ENCODE measurements at places on chromosomes 6 and 20. TPM values are rescaled to one million over a fixed set of nuclear protein-coding genes. Genes with fewer than 3 reads are reported as not detected.

GRCh38 chr6:112247275-112247674 is 7.1 kb downstream of the LAMA4 start:
- no peak for DNase-seq

GRCh38 chr6:100177956-100178355 is 183.9 kb upstream of the MCHR2 start:
- no peak for DNase-seq

GRCh38 chr6:24378473-24379097 is 20.7 kb upstream of the DCDC2 start:
- DNase-seq = no peak

DNA sequence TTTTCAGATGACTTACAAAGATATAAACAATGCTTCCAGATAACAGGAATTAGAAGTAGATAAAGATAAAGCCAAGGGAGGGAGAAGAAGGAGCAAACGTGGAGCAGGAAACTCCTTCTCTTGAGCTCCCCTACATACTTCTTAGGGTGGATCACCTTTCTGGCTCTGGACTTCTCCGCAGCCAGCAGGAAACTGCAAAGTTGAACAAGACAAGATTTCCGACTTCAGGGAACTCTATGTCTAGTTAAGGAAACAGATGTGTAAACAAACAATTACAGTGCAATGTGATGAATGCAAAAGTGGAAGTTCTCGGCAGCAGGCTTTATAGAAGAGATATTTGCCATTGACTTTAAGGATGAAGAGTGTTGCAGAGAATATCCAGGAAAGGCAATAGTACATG is 134.0 kb upstream of the MARCKS start:
- DNase-seq = no peak

DNA sequence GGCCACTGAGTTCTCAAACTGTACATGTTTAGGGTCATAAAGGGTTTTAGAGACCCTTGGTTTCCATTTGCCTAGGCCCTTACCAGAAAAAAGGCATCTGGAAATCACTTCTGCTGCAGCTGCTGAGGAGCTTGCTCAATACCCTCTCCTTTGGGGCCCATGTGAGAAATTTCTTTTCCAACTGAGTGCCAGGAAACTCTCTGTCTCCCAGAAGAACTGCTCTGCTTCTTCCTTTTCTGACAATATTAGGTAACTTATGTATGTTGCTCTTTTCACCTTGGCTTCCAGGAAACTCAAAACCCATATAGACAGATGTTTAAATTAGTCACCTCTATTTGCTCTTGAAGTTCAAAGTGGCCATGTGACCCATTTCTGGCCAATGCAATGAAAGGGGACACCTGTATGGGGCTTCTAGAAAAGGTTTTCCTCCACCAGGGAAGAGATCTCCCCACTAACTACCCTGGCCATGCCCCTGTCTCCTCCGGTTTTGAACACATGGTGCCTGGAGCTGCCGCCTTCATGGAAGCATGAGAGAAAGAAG is 121.6 kb downstream of the PREX1 start:
- no peak for DNase-seq

DNA sequence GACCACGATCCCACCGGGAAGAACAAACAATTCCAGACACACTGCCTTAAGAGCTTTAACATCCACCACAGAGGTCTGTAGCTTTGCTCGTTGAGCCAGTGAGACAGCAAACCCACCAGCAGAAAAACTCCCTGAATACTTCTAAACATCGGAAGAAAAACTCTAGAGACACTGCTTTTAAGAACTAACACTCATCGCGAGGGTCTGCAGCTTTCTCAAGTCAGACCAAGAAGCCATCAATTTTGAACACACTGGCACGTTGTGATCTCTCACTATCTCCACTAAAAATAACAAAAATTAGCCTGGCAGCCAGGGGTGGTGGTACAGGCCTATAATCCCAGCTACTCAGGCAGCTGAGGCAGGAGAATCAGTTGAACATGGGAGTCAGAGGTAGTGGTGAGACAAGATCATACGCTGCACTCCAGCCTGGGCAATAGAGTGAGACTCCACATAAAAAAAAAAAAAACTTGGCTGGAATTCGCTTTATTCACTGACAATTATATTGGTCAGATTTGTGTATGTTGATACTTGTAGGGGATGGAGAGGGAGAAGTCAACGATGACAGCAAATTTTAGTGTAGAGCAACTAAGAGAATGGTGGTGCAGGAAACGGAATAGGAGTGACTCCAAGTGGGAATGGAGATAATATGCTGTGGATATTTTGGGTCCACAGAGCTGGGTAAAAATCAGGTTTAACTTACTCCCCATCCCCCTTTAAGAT is 860 bp upstream of the TMEM14C start:
- DNase-seq = no peak

DNA sequence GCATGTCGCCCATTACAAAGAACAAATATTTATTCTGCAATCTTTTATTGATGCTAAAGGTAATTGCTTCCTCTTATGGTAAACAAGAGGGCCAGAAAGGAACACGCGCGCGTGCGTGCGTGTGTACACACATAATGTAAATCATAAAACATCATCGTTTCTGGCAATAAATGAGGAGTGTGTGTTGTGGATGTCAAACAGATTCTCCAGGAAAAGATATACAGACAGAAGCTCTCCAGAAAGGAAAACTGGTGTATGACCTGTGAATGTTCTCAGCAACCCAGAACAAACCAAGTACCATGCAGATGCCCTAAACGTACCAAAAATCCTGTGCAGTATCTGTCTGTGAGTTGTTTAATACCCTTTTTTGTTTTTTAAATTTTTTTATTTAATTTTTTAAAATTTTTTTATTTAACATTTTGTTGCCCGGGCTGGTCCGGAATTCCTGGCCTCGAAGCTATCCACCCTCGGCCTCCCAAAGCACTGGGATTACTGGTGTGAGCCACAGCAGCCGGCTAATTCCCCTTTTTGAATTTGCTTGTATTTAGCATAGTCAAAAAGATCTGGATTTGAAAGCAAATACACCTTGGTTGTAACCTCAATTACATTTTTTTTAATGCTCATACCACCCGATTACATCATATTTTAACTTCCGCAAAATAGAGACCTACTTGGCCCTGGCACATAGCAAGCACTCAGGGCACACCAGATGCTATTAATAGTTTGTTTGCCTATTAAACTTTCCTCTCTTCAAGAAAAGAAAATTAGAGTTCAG is 909 bp upstream of the NUDT3 start:
- no peak for DNase-seq

- no peak for DNase-seq
Observed at GRCh38 chr6:96702626-96703025, 134.7 kb downstream of the GPR63 start.

- no peak for DNase-seq
Observed at GRCh38 chr6:111738631-111739030, 133.0 kb upstream of the TRAF3IP2 start.

DNA sequence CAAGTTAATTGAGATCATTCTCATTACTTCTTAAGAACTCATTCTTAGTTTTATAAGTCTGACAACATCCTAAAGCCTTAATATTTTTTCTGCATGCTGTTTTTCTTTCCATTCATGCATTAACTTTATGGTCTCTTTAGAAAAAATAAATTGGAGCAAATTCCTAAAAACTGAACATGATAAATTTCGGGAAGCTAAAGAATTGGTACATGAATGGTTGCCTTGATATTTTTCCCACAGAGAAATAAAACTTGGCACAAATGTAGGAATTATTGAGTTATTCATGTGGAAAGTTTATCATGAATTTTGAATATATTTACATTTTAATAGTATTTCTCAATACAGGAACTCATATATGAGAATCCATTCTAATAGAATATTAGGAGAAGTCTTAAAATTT is 115.9 kb downstream of the BMP5 start:
- DNase-seq = no peak

GRCh38 chr20:36802326-36803222 is 29.0 kb upstream of the DSN1 start:
- no peak for DNase-seq

- DNase-seq = no peak
Observed at GRCh38 chr6:3811191-3811590, 38.0 kb upstream of the FAM50B start.

DNA sequence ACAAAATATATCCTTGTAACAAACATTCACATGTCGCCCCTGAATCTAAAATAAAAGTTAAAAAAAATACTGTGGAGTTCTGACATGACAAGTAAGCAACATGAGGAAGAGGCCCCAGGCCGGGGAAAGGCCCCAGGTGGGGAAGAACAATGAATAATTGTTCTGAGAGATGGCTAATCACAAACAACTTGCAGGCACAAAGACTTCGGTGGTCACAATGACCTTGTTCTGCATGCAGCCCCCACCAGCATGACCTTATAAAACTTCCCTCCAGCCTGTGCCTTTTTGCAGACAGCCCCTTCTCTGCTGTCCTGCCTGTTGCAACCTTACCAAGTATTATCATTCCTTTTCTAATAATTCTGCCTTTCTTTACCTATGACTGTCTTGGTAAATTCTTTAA is 95.7 kb upstream of the MYLIP start:
- no peak for DNase-seq

DNA sequence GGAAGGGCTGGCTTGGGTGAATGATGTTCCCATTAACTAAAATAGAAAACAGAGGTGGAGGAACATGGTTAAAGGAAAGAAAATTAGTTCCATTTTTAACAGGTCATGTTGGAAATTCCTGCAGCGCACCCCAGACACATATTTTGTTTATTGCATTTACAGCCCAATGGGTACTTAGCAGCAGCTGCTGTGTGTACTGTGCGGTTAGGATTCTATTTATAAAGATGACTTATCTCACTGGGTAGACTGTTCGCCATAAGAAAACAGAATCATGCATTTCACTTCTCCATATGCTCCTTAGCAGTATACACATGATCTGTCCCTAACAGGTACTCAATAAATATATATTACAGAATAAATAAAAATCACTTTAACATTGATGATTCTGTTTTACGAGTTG is 135.8 kb downstream of the SLC35F1 start:
- no peak for DNase-seq

GRCh38 chr6:14591998-14592397 is 474.4 kb downstream of the CD83 start:
- no peak for DNase-seq

GRCh38 chr6:156309017-156309416 is 468.2 kb upstream of the ARID1B start:
- no peak for DNase-seq

GRCh38 chr6:25218346-25218745 is 60.8 kb upstream of the CARMIL1 start:
- DNase-seq = no peak

- no peak for DNase-seq
Observed at GRCh38 chr20:13098720-13099355, 90.1 kb downstream of the SPTLC3 start.

DNA sequence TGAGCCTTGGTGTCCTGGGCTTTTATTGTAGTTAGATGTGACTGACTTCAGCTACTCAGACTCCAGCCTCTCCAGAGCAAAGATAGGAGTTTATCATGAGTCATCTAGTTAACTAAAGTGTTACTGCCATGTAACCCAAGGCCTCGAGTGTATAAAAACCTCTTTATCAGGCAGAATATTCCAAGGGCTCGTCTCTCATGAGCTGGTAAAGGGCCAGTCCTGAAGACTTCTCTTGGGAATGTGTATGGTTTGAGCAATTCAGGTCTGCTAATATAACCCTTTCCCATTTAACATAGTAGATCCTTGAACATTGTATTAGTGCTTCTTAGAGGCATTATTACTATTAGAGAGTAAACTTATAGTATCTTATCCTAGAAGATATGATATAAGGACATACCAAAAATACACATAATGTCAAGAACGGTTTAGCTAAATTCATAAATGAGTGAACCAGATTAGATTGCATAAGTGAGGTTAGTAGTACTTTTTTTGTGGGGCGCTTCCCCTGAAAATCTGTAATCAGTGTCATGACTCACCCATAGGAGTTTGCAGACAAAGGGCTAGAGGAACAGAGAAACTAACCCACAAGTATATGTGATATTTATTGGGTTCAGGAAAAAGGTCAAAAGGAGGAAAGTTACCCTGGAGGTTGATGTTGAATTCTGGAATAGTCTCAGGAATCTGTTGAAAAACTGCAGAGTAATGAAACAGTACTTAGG is 16.0 kb downstream of the DSE start:
- no peak for DNase-seq

GRCh38 chr6:68777956-68778355 is 142.9 kb downstream of the ADGRB3 start:
- DNase-seq = no peak

- no peak for DNase-seq
Observed at GRCh38 chr6:45532721-45533210, 155.0 kb upstream of the SUPT3H start.

- no peak for DNase-seq
Observed at GRCh38 chr6:25882051-25882496, 8.0 kb upstream of the SLC17A3 start.

- DNase-seq = no peak
Observed at GRCh38 chr6:16217156-16217721, 21.1 kb upstream of the GMPR start.

- DNase-seq = no peak
Observed at GRCh38 chr6:146551545-146551944, 7.9 kb downstream of the RAB32 start.

CHMP4B gene
- total RNA-seq = 69.5 TPM

LY6G6F gene
- total RNA-seq = not detected

TREML2 gene
- 0.49 TPM for total RNA-seq

SLC24A3 gene
- 8.3 TPM for total RNA-seq

TSBP1 gene
- total RNA-seq = not detected

SCGN gene
- total RNA-seq = 4.5 TPM

C20orf202 gene
- 1.7 TPM for total RNA-seq

TULP1 gene
- total RNA-seq = not detected

PTCRA gene
- not detected for total RNA-seq

PRELID3B gene
- 30.5 TPM for total RNA-seq

Measured in thoracic aorta (tissue), 2 donors.